ENCODE measurements at places on chromosomes 3 and 15.

DNA sequence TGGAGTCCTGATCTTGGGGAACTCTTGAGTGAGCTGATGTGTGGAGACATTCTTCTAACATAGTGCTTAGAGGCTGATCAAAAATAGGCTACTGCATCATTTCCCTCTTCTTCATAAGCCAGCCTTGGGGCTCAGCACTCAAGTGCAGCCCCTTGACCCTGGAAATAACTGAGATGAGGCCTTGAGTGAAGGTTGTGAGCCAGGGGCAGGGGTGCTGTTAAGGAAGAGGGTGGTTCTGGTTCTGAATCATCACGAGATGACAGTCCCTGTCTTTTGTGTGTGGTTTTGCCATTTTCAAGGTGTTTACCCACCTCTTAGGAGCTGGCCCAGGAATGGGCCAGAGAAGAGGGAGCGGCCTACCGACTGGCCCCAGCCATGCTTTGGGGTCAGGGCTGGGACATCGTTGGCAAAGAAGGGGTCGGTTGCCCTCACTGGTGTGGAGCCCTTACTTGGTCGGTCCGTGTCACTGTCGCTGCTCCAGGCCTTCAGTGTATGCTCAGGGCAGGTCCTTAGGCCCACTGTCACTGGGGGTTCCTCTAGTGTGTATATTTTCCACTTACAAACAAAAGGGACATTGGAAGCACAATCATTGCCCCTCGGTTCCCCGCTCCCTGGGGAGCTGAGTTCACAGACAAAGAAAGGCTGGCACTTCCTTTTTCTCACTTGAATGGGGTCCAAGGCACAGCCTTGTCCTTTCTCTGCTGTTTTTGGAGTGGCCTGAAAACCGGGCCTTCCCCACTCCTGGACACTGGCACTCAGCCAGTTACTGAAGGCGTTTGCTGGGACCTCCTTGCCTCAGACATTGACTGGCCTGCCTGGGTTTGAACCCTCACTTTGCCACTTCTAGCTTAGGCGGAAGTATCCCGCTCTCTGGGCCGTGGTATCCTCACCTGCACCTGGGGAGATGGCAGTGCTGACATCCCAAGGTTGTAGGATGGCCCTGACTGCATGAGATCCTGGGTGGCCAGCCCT is 46.6 kb downstream of the SLC6A6 start:
- no peak for DNase-seq

- DNase-seq = no peak
Observed at GRCh38 chr3:159922193-159922840, 66.3 kb upstream of the IL12A start.

DNA sequence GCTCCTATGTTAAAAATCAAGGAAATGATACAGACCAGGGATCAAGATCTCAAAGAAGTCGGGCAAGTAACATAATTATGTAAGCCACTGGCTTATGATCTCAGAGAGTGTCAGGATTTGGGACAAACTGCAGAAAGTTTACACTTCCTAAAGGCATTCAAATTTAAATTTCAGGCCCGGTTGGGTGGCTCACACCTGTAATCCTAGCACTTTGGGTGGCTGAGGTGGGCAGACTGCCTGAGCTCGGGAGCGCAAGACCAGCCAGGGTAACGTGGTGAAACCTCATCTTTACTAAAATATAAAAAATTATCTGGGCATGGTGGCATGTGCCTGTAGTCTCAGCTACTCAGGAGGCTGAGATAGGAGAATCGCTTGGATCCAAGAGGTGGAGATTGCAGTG is 124.4 kb upstream of the UBE2E2 start:
- no peak for DNase-seq

DNA sequence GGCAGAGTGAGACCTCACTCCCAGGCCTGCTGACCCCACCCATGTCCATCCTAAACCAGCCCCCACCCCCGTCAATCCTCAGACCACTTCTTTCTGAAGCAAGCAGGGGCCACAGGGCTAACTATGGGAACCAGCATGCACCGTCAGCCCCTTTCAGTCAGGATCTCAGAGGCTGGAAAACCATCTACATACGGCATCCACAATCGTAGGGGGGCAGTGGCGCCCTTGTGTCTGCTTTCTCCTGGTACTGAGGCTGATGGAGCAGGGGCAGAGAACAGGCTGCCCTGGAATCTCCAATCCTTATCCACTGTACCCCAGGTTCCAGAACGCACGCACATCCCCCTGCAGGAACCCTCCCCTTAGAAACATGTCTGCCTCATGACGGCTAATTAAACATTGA is 56.6 kb downstream of the XXYLT1 start:
- DNase-seq = no peak

- DNase-seq = no peak
Observed at GRCh38 chr3:126509597-126510307, 7.8 kb downstream of the UROC1 start.

DNA sequence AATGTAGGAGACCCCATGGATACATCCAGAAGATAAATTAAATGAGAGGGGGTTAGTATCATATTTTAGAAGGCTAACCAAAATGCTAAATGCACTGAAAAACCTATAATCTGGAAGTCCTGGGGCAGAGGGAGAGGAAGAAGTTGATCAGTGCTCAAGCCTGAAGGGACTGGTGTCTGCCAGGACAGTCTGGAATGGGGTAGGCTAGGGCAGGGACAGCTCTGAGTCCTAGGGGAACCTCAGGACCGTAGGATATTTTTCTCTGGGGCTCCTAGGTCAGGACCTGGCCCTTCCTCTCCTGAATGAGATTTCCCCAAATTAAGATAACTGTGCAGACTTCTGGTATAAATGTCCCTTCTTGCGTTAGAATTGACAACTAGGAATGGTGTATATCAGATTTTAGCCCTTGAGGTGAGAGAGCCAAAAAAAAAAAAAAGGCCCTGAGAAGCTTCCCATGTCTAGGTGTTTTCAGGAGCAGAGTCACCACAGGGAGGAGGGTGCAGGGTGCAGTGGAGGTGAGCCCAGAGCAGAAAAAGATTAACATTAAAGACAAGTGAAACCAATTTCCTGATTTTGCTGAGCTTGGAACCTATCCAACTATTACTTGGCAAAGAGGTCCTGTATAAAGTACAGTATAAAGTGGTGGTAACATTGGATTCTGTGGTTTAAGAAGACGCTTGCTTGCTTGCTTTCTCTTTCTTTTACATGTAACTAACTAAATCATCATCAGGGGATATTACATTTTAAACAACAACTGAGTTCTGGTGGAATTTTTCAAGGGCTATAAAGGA is 63.5 kb downstream of the HACD2 start:
- DNase-seq = no peak

DNA sequence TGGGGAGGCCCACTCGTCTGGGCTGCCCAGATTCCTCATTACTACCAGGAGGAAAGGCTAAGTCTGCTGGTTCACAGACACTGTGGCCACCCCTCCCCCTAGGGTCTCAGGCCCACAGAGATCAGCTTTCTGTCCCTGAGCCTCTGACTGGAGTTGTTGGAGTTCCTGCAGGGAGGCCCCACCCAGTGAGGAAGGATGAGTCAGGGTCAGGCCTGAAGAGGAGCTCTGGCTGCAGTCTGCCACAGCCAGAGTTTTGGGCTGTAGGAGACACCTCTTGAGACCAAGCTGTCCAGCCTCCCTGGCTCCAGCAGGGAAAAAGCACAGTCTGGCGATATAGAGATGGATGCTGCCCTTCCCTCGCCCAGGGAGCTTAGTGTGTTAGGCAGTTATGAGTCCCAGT is 720.9 kb upstream of the SEMA6D start:
- DNase-seq = no peak

GRCh38 chr15:41259546-41260189 is 28.6 kb downstream of the CHP1 start:
- DNase-seq = no peak

DNA sequence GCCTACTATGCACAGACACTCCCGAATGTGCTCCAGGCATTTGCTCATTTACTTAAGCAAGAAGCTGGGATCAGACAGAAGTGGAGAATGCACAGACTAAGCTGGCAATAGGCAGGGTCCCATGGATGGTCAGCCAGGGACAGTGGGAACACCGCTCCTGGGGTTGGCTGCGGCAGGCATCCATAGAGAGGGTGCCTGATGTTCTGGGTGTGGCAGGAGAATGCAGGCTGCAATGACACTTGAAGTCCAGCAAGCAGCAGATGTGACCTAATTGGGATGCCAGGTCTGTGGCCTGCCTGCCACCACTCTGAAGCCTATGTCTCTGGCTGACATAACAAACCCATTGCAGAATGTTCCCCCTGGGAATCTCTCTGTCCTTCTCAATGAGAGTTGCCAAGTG is 40.2 kb upstream of the SLC6A11 start:
- DNase-seq = no peak

DNA sequence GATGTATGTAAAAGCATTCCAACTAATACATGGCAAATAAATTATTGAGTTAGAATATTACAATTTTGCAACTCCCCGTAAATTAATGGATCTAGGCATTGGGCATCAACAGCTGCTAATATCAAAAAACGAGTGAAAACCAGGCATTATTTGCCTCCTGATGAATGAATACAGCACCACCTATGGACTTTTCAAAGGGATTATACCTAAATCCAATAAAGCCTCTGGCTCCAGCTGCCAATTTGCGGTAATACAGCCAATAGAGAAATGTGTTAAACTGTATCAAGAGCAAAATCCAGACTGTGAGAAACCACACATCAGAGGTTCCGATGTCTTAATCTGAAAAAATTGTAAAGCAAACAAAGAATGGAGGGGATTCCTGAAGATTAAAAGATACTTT is 16.3 kb upstream of the A4GNT start:
- DNase-seq = no peak

GRCh38 chr15:59360896-59361295 is 11.8 kb downstream of the MYO1E start:
- DNase-seq = no peak

GRCh38 chr3:37097776-37098175 is 76.6 kb downstream of the LRRFIP2 start:
- DNase-seq = no peak

- DNase-seq = no peak
Observed at GRCh38 chr15:49494842-49495241, 71.8 kb downstream of the FGF7 start.

DNA sequence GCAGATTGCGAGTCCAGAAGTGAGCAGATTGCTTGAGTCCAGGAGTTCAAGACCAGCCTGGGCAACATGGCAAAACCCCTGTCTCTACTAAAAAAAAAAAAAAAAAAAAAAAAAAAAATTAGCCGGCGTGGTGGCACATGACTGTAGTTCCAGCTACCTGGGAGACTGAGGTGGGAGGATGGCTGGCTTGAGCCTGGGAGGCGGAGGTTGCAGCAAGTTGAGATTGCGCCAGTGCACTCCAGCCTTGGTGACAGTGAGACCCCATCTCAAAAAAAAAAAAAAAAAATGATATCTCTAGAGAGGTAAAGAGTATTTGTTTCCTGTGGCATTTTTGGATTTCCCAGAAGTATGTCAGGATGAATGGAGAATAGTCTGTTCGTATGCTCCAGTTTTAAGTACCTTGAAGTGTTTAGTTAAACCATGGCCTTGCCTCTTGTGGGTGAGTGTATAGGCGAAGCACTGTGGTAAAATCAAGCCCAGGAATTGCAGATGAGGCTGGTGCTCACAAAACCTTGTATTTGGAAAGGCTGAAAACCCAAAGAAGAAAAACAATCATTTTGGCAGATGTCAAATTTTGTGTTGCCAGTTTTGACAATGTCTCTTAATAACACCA is 5.9 kb downstream of the CACNA1D start:
- DNase-seq = no peak

DNA sequence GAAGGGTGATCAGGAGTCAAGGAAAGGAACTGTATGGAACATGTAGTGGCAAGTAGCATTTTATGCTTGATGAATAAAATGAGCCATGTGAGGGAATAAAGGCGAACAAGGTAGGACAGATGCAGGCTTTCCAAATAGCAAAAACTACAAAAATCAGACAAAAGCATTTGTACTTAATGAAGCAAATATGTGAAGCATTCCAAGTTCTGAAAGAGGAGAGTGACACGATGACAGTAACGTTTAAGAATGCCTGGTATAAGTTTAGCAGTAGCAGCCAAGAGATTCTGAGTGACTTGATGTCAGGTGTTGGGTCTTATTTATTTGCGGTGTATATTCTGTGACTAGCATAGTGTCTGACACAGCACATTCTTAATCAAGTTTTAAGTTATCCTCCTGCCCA is 408.2 kb upstream of the RASGRP1 start:
- no peak for DNase-seq

All from activated CD4-positive, alpha-beta T cell treated with anti-CD3 and anti-CD28 coated beads, Interleukin-2, amount 50 U/mL, for 48 hours (primary cell).